ENCODE measurements at places on chromosomes 11 and 22.
A peak's percentile ranks its signal among the peaks of the same experiment; 100 is the strongest.

DNA sequence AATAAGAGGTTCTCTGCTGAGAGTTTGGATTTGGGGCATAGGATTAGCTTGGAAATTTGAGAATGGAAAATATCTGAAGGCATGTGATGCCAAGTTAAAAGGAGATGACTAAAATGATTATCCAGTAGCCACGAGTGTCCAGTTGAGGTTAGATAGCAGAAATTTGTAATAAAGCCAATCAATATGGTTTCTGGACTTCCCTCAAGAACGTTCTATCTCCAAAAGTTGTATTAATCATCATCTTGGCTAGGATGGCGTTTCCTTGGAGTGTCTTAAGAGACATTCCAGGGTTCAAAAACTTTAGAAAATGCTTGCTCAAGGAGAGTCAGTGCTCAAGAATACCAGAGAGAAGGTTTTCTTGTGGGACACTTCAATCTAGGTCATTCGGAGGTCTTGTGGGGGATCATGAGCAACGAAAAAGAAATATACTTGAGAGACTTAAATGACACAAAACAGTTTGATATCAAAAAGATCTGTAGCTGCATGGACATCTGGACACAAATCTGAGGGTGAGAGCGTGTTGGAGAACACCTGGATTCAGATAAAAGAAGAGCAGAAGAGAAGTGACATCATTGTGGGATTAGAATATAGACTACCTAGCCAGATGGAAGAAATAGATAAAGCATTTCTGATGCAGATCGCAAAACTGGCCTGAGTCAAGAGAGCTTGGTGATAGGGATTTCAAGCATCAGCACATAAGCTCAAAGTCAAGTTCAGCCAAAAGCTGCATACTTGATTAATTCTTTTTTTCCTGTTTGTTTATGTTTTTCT is 97.7 kb downstream of the ARFGAP2 start:
- no peak for DNase-seq

- DNase-seq: peak; percentile 9
Measured at GRCh38 chr22:24230911-24231656, 13.8 kb downstream of the GGT5 start.

- no peak for DNase-seq
Measured at GRCh38 chr22:38948181-38948940, 9.0 kb upstream of the APOBEC3A start.

DNA sequence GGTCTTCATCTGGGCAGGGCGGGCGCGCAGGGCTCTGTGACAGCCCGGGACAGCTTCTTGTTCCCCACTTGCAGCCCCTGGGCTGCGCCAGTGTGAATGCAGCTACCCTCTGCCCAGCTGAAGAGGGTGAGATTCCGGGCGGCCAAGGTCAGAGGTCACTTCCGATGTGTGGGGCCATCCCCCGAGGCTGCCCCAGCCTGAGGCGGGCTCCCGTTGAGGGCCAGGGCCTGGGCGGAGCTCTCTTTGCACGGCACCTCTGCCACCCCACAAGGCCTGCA is 23.9 kb downstream of the MOB2 start:
- DNase-seq: no peak

DNA sequence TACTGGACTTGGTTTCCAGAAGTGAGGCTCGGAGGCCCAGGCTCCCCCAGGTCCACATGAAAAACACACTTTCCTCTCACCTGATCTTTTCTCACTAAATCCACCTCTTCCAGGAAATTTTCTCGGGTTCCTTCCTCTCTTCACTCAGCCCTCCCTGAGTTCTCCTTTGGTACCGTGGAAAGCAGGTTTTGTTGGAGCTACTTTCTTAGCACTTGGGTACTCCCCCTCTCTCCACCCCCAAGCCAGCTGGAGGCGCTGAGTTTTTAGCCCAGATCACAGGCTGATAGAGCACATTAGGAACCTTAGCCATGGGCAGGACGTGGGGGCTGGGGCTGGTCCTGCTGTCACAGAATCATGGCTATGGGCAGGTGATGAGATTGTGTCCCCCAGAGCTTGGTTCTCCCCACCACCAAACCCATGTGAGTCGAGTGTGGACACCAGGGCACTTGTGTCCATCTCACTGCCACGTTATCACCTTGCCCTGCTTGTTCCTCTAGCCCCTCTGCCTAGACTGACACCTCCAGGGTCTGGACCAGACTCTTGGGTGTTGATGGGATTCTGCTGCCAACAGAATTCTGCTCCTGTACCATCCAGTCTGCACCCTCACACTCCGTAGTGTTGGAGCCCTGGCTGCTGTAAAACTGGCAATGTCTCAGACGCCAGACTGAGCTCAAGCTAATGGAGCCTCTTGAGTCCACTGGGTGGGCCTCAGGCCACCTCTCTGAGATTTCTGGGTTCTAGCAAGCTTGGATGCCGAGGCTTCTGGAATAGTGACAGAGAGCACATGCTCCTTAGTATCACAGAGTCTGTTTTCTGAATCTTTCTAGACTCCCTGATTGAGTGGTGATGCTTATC is 74.9 kb upstream of the NARS2 start:
- DNase-seq: no peak

DNA sequence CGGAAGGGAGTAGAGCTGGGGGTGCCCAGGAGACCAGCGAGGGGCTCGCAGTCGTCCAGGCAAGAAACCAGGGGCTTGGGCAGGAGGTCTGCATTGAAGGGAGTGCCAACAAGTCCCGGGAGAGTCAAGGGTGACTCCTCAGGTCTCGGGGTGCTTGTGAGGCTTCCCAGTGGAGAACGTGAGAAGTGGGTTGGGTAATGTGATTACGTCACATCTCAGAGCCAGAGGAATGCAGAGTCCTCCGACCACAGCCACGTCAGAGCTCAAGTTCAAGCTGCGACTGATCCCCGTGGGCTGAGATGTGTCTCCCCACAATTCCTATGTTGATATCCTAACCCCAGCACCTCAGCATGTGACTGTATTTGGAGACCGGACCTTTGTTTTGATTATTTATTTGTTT is 89.7 kb upstream of the SHANK2 start:
- DNase-seq: no peak

DNA sequence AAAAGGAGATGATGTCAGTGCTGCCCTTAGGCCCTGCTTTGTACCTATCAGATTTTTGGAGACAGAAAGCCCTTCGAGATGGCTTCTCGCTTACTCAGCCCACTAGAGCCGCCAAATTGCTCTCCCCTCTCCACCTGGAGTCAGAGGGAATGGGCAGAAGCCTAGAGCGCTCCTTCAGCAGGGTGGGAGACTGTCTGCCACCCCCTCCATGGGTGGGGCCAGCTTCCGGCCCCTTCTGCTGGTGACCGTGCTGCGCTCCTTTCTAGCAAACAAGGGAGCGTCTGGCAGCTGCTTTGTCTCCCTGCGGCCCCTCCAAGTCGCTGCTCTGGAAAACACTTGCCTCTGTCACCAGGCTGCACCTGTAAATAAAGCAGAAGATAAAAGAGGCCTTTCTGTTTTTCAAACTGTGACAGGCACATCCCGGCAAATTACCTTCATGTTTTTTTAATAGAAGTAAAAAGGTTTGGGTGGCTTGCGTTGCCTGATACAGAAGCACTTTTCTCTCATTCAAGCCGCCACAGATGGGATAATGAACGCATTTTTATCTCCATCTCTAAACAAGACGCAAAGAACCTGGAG is 145.7 kb upstream of the NECTIN1 start:
- no peak for DNase-seq

DNA sequence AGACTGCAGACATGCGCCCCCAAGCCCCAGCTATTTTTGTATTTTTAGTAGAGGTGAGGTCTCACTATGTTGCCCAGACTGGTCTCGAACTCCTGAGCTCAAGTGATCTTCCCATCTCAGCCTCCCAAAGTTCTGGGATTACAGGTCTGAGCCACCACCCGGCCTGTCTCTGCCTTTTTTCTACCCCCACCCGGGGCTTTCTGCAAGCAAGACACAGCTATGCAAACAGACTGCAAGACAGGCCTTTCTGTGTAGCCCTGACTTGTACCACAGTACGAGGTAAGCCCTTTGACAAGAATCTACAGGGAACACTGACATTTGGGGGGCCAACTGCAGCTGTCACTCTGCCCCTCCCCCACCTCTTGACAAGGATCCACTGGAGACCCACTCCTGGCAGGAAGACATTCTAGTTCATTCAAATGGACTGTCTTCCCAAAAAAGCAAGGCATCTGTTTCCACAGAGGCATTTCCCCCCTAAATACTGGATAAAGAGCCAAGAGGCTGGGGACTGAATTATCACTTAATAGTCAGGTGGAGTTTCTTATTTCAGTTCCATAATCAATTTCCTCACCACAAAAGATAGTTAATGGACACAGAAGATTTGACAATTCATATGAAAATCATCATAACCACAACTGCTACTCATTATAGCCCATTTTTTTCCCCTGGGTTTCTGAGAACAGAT is 118.2 kb downstream of the ABTB2 start:
- DNase-seq: no peak

DNA sequence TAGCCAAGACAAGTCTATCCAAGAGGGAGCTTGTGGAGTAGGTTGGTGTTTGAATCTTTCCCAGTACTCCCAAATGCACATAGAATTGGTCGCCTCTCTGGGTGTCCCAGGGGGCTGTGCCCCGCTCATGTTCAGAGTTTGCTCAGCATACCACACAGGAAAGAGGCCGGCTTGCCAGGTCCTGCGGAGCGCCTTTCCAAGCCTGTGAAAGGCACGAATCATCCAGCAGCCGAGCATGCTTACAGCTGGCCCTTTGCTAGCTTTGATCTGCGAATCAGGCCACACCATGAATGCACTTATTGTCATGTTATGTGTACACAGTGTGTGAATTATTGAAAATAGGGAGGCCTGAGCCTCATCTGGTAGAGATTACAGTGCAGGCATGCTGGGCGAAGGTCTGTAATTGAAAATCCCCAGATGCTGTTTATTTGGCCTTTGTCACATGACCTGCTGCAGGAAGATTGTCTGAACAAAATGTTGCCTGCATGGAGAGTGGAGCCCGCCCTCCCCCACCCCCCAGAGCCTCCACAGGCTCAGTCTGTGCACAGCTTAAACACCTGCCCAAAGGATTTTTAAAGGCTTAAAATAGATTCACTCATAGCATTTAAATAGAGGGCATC is 163.3 kb upstream of the RASSF10 start:
- DNase-seq: no peak

DNA sequence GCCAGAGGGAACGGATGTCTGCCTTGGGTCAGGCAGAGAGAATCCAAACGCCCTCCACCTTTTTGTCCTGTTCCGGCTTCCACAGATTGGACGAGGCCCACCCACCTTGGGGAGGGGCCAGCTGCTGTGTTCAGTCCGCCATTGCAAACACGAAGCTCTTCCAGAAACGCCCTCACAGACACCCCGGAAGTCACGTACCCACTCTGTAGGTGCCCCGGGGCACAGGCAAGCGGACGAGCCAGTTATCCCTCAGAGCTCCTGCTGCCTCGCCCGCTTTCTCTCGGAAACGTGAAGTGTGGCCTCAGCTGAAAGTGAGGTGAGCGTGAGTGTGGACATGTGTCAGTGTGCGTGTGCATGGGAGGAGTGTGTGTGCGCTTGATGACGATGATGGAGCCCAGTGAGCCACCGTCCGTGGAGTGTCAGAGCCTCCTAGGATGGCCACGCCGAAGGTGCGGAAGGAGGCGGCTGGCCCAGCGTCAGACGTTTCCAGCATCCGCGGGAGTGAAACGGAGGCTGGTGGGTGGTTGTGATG is 869.2 kb downstream of the TBC1D22A start:
- DNase-seq: no peak

DNA sequence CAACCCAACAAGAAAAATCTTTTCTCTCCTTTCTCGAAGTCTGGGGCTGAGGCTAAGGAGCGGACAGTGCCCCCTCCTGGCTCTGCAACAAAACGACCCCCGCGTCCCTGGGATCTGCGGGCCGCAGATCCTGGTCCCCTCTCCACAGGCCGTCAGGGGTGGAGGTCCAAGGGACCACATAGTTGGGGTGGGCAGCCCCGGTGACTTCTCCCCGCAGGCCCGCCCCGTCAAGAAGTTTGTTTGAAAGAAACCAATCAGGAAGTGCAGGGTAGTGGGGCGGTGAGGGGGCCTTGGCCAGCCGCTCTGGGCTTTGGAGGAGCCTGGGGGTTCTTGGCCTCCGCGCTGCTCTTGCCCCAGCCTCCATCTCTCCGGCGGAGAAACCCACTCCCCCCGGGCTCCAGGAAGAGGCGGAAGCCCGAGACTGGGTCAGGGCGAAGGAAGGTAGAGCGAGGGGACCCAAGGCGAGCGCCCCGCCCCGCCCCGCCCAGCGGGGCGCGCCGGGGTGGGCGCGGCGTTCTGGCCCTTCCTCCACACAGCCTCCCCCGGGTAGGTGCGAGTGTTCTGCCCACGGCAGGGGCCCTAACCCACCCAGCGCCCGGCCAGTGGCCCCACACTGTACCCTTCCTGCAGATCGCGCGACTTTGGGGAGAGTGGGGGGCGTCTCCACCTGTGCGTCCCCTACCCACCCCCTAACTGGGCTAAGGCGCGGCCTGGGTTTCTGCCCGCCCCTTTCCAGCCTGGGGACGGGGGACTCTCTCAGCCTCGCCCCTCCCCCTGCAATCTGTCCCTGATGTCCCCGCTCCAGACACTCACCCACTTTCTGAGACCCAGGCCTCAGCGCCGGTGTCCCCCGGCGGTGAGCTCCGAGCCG is 1.3 kb downstream of the TP53I11 start:
- no peak for DNase-seq

GRCh38 chr11:13233173-13233745 is 44.3 kb upstream of the BMAL1 start:
- no peak for DNase-seq

All from cerebellar cortex (tissue), 1 donor.